ENCODE measurements at places on chromosomes 5 and 9.

DNA sequence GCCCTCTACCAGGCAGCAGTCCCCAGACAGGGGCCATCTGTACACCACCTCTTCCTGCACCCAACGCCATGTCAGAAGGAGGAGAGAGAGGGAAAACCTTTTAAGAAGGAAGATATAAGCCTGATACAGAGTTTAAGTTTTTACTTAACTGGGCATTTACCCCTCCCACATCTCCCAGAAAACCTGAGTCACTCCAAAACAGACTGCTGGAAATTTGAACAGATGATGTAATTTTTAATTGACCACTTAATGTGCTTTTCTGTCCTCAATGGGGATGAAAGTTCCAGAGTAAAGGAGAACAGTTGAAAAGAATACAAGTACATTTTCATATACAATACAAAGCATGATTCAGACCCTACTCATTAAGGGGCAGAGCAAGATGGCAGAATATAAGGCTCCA is 63.9 kb downstream of the TTC39B start:
- no peak for DNase-seq

- no peak for DNase-seq
Observed at GRCh38 chr5:159031513-159031912, 68.2 kb downstream of the EBF1 start.

- no peak for DNase-seq
Observed at GRCh38 chr9:123377211-123377971, 21.4 kb downstream of the CRB2 start.

DNA sequence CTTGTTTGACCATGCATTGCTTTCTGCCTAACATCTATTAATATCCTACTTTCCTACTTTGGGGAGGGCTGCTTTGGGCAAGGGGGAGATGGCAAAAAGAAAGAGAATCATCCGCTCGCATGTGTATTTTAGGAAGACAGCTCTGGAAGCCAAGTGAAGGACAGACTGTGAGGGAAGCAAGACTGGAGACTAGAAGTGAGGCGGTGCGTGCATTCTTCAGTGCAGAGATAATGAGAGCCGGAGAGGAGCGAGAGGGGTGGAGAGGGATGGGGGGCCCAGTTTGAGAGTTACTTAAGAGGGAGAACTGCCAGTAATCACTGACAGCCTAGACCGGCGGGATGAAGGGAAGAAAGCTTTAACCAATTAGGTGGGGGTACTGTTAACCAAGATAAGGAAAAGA is 151.7 kb upstream of the RAPGEF1 start:
- DNase-seq = no peak

GRCh38 chr5:126869005-126869451 is 92.1 kb downstream of the LMNB1 start:
- DNase-seq = peak; percentile 30

- DNase-seq = no peak
Observed at GRCh38 chr9:123361086-123361730, 5.2 kb downstream of the CRB2 start.

DNA sequence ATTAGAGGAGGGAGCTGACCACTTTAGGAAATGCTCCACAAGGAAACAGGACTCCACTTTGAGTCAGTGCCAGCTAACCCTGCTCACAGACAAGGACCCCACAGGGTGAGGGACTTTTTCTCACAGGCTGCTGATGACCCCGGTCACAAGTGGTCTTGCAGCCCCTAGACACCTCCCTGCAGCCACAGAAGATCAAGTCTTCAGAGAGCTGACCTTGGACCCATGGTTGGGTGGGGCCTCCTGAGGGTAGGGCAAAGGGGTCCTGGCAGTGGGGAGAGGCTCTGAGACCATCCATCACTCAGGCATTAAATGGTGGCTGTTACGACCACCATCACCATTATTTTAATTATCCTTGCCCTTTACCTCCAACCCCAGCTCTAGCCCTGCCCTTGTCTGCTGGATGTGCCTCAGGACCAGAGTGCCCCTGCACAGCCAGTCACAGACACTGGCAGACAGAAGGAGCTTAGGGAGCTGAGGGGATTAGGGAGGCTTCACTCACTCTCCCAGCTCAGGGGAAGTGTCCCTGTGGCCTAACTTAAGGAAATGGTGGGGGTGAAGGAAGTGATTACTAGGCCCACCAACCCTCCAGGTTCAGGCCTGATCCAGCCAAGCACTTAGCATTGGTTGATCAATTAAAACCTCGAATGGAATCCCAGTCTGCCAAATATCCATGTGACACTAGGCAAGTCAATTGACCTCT is 1.6 kb downstream of the ACSL6 start:
- no peak for DNase-seq

DNA sequence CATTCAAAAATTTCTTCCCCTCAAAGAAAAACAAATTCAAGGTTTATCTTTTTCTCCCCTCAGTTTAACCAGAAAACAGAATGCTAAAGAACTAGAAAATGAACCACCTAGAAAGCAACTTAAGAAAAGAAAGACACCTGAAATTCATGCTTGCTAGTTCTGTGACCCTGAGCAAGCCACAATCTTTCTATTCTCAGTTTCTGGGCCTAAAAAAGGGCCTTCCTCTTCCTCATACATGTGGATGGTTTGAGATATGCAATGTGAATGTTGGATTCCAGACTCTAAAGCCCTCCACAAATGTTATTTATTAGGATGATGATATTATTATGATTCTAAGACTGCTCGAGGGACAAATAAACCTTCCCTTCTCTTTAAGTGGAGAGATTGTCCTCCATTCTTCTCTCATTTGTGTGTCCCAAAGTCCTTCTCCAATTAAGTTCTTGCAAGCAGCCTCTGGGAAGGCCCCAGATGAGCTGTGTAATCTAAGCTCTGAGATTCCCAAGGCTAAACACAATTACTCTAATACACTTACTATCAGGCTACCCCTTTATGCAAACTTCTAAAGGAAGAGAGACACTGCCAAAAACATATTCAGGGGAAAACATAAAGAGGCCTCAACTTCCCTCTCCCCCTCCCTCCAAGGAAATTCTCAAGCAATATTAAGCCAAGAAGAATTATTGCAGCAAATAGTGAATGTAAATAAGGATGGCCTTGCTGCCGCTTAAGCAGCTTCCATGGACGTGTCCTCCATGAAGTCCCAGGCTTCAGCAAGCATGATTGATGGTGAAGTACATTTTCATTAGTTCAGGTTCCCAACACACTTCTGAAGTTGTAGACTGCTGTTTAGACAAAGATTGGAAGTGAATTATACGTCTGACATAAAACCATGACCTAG is 80.2 kb downstream of the PRKACG start:
- no peak for DNase-seq

DNA sequence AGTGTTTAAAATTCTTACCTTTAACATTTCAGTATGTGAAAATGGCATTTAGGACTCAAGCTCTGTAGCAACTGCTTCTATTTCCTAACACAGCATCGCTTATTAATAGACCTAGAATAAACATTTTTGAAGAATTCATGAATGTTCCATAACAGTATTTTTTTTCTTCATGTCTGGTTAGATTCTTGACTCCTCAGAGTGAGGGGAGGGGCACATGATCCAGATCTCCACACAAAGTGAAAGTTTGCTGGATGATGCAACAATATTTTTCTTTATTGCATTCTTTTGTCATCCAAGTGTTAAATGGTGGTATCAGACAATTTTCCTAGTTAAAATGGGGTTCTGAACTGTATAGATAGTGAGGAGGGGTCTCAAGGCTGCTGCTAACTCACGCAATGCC is 130.8 kb upstream of the MAN2A1 start:
- no peak for DNase-seq

GRCh38 chr5:2253040-2253975 is 370.6 kb upstream of the IRX4 start:
- no peak for DNase-seq

DNA sequence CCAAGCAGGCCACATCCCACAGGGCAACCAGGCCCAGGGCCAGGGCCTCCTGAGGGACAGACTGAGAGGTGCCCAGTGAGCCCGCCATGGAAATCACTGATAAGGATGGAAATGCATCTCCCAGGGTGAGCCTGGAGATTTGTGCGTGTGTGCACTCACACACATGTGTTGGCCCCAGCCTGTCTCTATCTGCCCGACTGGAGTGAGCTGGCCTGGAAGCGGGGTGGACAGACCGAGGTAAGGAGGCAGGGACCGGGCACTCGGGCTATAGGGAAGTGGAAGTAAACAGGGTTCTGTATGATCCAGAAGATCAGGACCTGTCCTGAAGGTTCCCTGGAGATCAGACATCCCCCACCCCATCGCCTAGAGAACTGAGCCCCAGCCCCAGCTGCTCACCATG is 17.4 kb downstream of the GFI1B start:
- DNase-seq = no peak

DNA sequence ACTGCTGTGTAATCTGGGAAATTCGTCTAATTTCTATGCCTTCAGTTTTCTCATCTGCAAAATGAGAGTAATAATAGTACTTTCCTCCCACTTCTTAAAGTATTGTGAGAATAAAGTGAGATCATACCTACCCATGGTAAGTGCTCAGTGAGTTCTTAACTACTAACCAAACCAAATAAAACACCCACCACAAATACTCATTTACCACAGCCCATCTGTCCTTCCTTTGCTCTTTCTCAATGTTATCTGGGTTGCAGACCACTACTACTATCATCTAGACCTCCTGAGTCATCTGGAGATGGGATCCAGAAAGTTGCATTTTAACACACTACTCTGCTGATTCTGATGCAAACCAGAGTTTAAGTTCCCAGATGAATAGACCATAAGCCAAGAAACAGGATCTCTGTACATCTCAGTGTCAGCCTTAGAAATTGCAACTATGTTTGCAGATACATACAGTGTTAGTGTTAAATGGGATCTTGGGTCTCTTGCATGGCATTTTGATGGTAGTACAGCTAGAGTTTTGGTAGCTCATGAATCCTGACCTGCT is 105.4 kb upstream of the ATP10B start:
- DNase-seq = no peak

GRCh38 chr9:93965830-93966577 is 10.8 kb upstream of the BARX1 start:
- peak; percentile 29 for DNase-seq

DNA sequence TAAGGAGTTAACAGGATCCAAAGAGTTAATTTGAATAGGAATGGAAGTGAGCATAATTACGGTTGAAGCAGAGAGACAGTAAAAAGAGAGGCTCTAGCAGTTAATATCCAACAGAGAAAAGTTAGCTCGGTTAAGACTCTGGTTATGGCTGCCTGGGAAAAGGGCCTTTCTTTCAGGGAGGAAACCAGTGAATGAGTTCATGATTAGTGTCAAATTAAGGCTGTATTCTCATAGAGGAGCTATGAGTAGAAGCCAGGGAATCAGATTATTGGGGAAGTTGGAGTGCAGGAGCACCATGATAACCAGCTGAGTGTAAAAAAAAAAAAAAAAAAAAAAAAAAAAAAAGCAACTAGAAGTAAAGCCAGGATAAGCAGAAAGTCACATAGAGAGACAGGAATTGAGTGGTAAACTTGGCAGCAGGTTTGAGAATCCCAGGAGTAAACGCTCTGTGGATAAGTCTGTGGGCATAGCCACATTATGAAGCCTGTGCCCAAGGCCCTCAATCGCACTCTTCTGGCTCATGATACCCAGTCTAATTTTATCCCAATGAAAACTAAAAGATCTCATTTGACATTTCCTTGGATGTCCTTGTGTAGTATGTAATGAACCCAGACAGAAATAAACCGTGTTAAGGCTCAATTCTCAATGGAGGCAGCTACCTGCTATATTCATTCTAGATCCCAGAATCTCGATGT is 372.6 kb upstream of the MPDZ start:
- no peak for DNase-seq

DNA sequence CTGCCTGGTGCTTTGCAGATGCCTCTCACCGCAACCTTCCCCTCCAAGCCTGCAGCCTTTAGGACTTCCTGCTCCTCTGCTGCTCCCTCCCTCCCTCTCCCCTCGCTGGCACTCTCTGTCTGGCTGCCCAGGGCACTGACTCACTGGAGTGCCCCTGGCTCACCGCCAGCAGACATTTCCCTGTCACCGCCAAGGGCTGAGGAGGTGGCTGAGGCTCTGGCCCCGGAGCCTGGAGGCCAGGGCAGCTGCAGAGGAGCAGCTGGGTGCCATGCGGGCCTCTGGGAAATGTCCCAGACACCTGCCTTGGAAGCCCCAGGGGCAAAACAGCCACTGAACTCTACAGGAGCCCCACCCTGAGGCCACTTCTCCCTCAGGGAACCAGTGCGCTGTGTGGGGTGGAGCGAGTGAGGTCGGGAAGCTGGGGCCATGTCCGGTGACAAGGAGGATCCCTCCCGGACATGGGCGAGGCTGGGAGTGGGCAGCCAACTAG is 53.4 kb downstream of the TENT4A start:
- peak; percentile 98 for DNase-seq

DNA sequence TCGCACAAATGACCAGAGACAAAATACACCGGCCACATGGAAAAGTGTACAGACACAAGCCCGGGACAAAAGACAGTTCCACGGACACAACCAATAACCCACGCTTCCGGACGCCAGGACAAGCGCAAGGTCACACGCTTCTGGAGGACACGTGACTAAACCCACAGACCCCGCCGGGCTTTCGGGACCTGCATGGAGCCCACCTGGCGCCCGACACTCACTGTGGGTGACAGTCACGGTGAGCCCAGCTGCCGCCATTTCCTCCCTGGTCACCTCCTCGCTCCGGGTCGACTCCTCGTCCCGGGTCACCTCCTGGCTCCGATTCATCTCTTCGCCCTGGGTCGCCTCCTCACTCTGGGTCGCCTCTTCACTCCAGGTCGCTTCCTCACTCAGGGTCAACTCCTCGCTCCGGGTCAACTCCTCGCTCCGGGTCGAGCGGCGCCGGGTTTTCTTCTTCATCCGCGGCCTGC is 470 bp downstream of the BAG1 start:
- DNase-seq = peak; percentile 11

DNA sequence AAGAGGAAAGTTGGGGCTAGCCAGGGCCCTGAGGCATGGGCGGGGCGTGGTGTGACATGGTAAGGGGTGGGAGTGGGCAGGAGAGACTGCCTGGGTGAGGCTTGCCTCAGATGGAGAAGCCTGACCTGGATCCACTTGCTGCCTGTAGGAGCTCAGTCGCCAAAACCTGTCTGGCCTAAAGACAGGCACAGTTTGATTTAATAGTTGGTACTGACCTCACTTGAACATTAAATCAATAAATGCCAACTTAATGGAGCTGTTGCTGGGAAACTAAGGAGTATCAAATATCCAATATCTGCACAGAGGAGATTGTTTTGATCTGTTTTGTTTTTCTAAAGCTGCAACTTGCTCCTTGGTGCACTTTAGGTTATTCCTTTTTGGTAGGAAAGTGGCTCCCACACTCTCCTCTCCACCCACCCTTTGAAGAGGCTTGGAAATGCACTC is 86.4 kb downstream of the RCL1 start:
- DNase-seq = no peak

Measured in kidney tubule cell (primary cell).